Calu3 (cell line): ENCODE measurements at places on chromosomes 3 and 15.

DNA sequence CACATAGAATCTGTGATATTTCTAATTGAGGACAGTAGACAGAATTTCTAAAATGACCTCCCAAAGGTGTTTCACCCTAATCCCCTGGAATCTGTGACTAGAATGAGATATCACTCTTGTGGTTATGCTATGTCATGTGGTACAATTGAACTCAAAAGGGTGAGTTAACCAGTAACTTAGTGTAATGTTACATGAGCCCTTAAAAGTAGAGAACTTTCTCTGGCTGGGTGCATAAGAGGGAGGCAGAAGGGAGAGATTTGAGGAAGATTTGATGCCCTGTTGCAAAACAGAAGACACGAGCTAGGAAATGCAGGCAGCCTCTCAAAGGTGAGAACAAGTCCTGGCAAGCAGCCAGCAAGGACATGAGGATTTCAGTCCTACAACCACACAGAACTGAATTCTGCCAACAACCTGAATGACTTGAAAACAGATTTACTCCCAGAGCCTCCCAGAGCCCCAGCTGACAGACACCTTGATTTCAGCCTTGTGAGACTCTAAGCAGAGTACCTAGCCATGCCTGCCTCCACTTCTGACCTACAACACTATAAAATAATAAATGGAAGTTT, 160.3 kb downstream of the MTHFS start:
- DNase-seq: peak; percentile 21

- DNase-seq: no peak
Observed at GRCh38 chr15:47422881-47423665, 294.2 kb upstream of the SEMA6D start.

DNA sequence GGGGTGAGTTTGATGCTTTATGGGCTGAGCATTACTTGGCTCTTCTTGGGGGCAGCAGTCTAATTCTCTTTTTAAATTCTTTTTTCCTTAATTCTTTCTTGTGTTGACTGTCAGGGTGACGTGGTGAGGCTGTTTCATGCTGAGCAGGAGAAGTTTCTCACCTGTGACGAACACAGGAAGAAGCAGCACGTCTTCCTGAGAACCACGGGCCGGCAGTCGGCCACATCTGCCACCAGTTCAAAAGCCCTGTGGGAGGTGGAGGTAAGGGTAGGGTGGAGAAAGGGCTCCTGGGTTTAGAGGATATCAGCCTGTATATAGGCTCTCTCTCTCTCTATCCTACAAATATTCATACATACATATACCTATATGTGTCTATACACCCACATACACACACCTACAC, 152.3 kb downstream of the ITPR1 start:
- DNase-seq: no peak

GRCh38 chr15:49675041-49675440, 54.2 kb downstream of the DTWD1 start:
- DNase-seq: no peak

DNA sequence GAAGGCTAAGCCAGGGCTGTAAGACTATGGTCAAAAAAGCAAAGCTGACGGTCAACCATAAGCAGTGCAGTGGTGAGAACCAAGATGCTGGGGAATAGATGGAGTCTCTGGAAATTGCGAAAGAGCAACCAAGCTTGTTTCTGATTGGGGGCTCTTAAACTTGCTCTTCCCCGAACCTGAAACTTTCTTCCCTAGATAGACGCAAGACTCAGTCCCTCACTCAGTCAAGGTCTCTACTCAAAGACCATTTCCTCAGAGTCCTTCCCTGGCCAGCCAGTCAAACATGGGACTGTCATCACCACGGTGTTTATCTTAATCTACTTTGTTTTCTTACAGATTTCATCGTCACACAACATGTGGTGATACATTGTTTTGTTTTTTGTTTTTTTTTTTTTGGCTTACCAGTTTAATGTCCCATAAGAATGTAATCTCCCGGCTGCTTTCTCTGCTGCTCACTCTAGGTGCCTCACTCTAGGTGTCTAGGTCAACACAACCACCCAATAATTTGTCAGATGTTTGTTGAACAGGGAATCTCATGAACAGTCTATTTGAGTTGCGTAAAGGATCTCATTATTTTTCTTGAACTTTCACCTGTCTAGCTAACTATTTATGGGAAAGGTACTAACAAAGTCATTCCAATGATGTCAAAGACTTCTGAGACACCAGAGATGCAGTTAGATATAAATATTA, 495.4 kb downstream of the FOXP1 start:
- no peak for DNase-seq

- DNase-seq: no peak
Observed at GRCh38 chr15:86557018-86557550, 477.4 kb downstream of the AGBL1 start.

DNA sequence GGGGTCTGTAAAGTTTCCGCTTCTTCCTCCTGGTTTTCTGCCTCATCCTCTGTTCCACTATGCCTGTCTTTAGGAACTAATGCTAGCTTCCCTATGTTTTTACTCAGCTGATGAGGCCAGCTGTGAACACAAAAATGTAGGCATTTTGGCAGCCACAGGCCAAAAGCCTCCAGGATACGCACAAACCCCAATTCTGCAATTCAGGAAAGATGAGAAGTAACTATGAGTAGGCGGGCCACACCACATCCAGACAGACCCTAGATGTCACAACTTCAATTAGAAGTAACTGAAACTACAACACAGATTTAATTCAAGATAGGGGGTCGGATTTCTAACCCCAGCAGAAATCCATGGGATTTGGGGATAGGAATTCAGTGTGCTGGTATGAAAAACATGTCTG, 11.9 kb downstream of the CA12 start:
- no peak for DNase-seq

GRCh38 chr3:130779486-130779885, 32.9 kb upstream of the PIK3R4 start:
- no peak for DNase-seq

GRCh38 chr3:57756528-57757401, 656 bp downstream of the SLMAP start:
- peak; percentile 38 for DNase-seq

DNA sequence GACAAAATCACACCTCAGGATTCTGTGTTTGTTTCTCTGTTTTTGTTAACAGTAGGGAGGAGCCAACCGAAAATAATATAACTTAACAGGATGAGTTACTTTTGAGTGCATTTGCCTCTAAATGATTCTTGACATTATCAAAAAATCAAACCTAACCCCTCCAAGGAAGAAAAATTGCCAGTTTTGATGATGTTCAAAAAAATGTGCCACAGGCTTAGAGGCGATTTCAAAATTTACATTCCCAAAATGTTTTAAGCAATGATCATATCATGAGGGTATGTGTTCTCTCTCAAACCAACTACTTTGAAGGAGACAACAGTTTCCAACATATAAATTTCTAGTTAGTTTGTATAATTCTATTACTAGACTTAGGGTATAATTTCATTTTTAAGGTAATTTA, 6.7 kb downstream of the VGLL3 start:
- DNase-seq: no peak

GRCh38 chr3:114839476-114839875, 307.6 kb downstream of the ZBTB20 start:
- no peak for DNase-seq

GRCh38 chr15:88391006-88391405, 76.2 kb downstream of the MRPL46 start:
- DNase-seq: no peak

DNA sequence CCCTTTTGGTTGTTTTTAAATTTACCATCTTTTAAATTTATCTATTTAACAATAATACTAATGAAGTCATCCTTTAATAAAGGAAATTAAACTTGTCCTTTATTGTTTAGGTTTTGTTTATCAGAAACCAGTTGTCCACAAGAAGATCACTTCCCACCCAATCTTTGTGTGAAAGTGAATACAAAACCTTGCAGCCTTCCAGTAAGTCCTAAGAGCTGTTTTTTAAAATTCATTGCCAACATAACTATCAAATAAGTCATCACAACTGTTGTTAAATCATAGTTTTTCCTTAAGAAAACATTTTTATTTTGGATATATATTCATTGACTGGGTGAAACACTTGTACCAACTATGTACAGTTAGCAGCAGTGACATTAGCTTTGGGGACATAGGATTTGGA, 59.4 kb downstream of the CALML4 start:
- no peak for DNase-seq

GRCh38 chr3:3405131-3405530, 225.6 kb upstream of the CRBN start:
- DNase-seq: no peak

GRCh38 chr15:31020542-31020941, 29.1 kb upstream of the MTMR10 start:
- DNase-seq: no peak

DNA sequence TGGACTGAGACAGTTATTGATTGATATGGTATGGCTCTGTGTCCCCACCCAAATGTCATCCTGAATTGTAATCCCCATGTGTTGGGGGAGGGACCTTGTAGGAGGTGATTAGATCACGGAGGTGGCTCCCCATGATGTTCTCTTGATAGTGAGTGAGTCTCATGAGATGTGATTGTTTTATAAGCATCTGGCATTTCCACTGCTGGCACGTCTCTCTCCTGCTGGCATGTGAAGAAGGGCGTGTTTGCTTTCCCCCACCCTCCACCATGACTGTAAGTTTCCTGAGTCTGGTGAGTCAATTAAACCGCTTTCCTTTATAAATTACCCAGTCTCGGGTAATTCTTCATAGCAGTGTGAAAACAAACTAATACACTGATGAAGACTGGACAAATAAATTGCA, 105.6 kb upstream of the MELTF start:
- DNase-seq: no peak

DNA sequence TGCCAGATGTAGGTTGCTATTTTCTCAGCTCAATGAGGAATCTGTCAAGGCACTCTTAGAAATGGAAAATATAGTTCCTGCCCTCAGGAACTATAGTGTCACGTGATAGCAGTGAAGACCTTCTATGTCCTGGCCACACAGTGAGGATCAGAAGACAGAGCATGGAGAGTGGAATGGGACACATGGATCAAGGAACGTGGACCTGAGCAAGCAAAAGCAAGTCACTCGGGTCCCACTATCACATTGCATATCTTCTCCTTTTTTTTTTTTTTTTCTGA, 21.2 kb downstream of the SMAD3 start:
- no peak for DNase-seq

DNA sequence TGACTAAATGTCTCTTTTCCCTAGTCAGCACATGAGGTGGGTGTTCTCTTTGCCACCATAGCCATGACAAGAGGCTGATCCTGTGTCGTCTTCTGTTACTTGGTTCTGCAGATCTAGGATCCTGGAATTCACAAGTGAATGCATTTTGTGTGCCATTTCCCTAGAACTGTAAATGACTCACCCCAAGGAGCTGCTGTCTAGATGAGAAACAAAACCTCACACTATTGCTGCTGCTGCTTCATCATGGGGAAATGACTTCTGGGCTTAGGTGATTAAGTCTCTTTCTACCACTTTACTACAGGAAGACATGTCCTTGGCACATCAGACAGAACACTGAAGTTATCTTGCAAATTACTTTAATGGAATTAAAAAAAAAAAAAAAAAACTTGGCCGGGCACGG, 54.9 kb downstream of the SLCO3A1 start:
- no peak for DNase-seq

DNA sequence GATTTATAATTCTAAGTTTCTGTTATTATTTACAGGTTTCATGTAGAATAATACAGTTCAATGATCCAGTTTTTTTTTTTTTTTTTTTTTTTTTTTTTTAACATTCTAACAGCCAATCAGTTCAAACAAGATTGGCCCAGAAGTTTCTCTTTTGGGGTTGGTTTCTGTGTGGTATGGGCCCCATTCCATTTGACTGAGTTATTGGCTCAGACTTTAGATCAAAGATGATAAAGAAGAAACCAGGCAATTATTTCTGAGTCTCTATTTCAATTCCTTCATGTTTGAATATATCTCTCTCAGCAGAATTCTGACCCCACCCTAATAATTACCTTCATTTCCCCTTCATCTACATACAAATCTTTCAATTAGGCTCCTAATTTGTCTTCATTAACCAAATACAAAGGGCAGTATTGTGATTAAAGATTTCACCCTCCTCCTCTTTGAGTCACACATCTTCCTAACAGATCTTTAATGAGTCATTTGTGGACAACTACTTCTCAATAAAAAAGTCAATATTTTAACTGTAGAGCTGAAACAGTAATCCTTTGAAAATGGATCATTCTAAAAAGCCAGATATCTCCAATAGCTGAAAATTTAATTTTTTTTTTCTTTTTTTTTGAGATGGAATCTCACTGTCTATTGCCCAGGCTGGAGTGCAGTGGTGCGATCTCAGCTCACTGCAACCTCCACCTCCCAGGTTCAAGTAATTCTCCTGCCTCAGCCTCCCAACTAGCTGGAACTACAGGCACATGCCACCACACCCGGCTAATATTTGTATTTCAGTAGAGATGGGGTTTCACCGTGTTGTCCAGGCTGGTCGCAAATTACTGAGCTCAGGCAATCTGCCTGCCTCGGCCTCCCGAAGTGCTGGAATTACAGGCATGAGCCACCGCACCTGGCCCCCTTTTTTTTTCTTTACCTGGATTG, 878.8 kb downstream of the NAALADL2 start:
- DNase-seq: peak; percentile 30

GRCh38 chr3:156150434-156151066, 30.2 kb downstream of the KCNAB1 start:
- peak; percentile 64 for DNase-seq

DNA sequence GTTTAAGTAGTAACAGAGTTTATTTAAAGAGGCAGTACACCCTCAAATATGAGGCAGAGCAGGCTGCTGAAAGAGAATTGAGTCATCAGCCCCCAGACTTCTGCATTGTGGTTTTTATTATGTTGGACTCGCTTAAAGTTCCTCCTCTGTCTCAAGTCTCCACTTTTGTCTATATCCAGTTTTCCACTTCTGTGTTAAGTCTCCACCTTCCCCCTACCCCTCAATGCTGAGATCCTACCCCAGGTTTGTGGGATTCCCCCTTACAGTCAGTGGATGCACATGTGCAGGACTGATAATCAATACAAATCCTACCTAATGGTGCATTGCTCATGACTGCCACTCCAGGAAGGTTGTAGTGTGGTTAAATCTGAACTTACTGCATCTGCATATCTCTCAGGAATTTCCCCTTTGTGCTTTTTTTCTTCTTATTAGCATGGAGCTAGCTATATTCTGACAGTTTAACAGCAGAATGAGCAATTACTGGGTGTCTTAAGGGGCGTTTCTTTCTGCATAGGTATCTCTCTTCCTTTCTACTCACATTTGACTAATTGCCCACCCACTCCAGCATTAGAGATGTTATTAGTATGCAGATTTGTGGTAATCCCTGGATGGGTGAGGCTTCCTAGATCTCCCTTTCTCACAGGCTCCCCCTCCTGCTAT, 11.9 kb upstream of the CD200R1L start:
- no peak for DNase-seq

GRCh38 chr3:13529196-13530112, 19.5 kb upstream of the FBLN2 start:
- no peak for DNase-seq
